NCI-H1417 (cell line): ENCODE measurements at places on chromosomes 12 and 14.

GRCh38 chr14:102931580-102932285 is 9.3 kb downstream of the AMN start:
- DNase-seq, result no peak

- DNase-seq, result peak; percentile 94
Observed at GRCh38 chr14:21104448-21105060, 3.7 kb downstream of the TMEM253 start.

- no peak for DNase-seq
Observed at GRCh38 chr14:77709412-77709811, 1.5 kb downstream of the SLIRP start.

- DNase-seq, result no peak
Observed at GRCh38 chr14:87080146-87080545, 912.8 kb downstream of the GALC start.

DNA sequence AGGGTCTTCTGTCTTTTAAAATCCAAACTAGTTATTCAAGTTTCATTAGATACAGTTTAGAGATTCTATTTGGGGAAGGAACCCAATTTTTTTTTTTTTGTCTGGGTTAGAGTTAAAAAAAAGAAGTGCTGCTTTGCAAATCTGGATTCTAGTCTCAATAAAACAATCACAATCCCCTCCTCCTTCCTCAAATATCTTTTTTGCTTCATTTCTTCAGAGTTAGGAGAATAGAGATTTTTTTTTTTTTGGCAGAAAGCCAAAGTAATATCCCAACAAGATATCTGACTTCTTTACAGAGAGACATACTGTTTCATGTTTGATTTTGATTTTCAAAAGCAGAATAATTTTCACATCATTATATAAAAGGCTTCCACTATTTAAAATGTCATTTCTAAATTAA is 201.9 kb downstream of the FOXN3 start:
- DNase-seq, result no peak

DNA sequence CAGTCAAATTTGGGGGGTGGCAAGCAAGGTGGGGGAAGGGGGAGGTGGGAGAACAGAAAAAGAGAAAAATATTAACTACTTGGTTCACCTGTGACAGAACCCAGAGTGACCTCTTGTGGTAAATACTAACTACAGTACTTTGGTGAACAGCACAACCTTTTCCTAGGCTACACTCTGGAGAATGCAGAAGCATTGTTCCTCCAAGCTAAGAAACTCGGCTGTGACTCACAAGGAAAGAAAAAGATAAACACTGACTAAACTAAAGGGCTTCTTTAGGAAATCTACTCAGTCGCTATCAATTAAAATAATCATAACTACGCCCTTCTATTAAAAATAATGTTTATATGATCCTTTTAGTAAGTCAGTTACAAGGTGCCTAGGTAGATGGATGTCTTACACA is 5.4 kb downstream of the KCNH5 start:
- DNase-seq, result peak; percentile 86

GRCh38 chr12:6842075-6842474 is 1.4 kb downstream of the GNB3 start:
- DNase-seq, result no peak

GRCh38 chr12:5493018-5493417 is 61.1 kb downstream of the NTF3 start:
- DNase-seq, result no peak

- DNase-seq, result no peak
Observed at GRCh38 chr14:94770251-94770749, 387 bp upstream of the GSC start.

- no peak for DNase-seq
Observed at GRCh38 chr12:121717041-121717699, 4.6 kb downstream of the TMEM120B start.

GRCh38 chr14:91714805-91715204 is 17.1 kb downstream of the CATSPERB start:
- DNase-seq, result no peak

DNA sequence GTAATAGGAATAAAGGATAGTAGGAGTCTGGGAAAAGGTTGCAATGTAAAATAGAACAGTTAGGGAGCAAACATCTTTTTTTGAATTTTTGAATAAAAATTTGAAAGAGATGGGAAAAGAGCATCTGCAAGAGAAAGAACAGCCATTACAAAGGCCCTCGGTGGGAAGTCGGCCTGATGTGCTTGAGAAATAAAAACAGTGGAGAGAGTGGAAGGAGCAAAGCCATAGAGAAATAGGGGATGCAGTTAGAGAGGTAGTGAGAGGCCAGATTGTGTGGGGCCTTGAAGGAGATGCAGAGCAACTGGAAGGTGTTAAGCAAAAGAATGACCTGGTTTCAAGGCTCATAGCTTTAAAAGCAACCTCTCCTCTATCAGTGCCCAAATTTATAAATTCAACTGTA is 409.8 kb downstream of the RERGL start:
- DNase-seq, result no peak

GRCh38 chr12:12661086-12661856 is 34.7 kb downstream of the GPR19 start:
- DNase-seq, result no peak

- no peak for DNase-seq
Observed at GRCh38 chr12:94263011-94263811, 114.8 kb downstream of the PLXNC1 start.

GRCh38 chr12:26711569-26711968 is 121.4 kb downstream of the ITPR2 start:
- DNase-seq, result no peak

GRCh38 chr12:5520037-5520436 is 88.1 kb downstream of the NTF3 start:
- no peak for DNase-seq

DNA sequence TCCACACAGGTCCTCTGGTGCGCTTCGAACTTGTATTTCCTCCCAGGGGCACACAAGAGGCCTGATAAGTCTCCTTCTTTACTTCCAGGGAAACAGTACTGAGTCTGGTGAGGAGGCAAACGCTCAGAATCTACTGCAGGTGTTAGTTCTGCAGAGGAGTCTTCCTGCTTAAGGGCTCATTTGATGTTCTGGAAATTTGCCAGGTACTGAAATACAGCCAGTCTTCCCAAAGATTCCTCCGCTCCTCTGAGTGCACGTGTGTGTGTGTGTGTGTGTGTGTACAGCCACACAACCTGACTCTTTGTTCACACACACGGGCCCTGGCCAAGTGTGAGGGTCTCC is 92.0 kb downstream of the FBXL14 start:
- DNase-seq, result no peak

DNA sequence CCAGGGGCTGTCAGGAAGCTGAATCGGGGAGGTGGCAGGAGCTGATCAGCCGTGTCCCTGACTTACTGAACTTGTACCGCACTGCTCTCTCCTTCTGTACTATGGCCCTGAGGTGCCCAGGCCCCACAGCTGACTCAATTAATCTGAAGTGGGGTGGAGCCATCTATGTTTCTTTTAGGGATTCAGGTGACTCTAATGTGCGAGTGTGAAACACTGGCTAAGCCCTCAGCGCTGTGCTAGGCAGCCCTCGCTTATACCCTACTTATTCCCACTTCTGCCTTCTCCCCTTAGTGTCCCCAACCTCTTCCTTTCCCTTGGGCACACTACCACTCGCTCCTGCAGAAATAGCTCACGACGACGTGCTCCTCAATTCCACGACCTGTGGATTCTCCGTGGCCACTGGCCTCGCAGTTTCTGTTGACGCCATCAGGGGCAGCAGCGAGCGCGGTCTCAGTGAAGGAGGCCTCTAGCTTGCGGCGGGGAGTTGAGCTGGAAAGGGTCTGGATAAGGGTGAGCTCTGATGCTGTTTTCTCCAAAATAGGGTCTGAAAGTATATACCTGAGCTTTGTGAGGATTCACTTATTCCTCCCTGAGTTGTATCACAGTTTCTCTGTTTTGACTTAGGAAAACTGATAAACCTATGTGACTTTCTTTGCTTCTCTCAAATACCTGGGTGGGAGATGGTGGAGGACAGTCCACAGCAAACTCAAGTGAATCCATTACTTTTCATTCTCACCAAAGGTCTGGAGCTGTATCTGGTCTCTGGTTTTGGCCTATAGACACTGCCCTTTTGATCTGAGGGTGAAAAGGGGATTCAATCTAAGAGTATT is 167.6 kb downstream of the SLC41A2 start:
- DNase-seq, result no peak

GRCh38 chr14:93286212-93286890 is 46.5 kb downstream of the BTBD7 start:
- no peak for DNase-seq

DNA sequence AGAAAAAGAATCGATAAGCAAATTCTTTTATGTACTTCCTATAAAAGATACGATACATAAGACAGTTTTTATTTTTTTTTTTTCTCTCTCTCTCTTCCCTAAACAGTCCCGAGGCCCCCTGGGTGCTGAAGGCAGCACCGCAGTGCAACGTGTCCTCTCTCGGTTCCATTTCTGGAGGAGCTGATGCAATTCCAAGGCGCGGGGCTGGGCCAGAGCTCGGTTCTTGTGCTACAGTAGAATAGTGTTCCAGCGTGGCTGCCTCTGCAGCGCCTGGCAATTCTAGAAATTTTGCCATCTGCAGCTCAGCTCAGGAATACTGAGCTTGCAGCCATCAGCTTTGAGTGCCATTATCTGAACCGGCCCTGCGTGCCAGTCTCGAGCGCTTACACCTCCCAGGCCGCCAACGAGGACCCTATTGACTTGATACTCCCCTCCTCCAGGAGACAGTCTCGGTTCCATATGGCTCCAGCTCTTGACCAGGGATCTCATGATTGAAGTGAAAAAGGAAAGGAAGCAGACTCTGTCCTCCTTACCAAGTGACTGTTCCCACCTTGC is 630 bp downstream of the ALDH1L2 start:
- DNase-seq, result no peak

DNA sequence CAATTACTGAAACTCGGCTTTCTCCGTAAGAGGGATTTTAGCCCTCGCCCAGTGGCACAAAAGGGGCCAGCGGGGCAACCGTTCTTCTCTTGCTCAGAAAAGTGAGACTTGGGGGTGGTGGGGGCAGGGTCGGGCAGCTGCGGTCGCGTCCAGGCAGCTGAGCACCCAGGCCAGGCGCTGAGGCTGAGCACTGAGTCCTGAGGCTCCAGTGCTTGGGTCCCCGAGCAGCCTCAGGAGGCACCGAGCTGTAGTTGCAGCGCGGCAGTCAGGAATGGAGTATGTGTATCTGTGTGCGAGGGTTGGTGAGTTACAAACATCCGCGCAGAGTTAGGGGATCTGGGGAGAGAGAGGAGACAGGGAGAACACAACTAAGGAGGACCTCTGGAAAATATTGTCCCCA is 4.1 kb upstream of the HOXC6 start:
- no peak for DNase-seq

DNA sequence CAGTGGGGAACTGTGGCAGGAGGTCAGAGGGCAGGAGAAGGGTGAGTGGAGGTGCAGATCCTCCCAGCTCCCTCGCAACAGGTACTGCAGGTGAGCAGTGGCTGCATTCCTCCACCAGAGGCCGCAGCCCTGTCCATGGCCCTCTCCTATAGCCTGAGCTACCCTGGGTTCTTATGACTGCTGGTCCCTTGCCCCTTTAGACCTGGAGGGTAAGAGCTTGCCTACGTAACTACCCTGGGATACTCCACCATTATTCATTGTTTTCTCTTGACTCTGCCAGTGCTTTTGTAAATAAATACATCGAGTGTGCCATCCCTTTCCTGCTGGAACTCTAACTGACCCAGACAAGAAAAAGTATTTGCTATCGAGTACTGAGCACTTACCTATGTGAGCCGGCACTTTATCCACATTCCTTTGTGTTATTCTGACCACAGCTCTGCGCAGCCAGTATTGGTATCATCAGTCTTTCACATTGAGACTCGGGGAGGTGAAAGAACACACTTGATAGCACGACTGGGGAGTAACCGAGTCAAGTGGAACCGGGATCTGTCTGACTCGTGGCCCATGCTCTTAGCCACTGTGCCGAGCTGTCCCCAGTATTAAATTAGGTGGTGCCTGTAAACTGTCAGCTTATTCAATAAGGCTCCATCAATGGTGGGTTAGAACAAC is 38.5 kb downstream of the LTBP2 start:
- no peak for DNase-seq

- DNase-seq, result no peak
Observed at GRCh38 chr12:115941362-115941761, 336.1 kb downstream of the MED13L start.

DNA sequence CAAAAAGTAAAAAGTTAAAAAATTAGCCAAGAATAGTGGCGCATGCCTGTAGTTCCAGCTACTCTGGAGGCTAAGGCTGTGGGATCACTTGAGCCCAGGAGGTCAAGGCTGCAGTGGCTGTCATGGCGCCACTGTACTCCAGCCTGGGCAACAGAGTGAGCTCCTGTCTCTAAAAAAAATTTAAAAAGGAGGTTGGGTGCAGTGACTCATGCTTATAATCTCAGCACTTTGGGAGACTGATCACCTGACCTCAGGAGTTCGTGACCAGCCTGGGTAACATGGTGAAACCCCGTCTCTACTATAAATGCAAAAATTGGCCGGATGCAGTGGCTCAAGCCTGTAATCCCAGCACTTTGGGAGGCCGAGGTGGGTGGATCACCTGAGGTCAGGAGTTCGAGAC is 8.2 kb upstream of the YLPM1 start:
- DNase-seq, result no peak

DNA sequence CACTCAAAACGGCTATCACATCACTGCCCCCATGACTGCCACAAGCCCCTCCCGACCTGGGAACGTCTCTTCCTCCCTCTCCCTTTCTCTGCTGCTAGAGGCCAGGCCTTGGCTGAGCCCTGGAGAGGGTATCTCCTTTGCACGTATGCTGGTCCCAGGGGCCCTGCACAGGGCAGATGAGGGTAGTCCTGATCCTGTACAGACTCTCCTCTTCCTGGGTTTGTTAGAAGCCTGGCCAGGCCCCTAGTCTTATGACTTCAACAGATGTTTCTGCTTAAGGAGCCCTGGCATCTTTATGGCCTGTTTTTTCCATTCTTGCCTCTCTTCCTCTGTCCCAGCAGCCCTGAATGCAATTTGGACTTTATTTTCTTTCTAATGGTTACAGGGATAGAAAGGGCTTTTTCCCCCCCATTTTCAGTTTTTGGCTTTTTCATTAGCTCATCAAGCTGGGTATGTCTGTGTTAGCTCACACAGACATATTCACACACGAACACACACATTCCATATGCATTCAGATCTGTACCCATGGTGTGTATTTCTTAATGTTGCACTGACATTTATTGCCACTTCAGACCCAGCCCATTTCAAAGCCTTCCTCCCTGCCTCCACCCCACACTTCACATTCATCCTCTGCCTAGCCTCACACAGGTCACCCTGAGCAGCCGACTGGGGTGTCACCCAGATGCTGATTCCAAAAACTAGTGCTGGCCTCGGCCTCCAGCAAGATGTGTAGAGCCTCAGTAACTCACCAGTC is 203.2 kb downstream of the ZFP36L1 start:
- DNase-seq, result no peak

DNA sequence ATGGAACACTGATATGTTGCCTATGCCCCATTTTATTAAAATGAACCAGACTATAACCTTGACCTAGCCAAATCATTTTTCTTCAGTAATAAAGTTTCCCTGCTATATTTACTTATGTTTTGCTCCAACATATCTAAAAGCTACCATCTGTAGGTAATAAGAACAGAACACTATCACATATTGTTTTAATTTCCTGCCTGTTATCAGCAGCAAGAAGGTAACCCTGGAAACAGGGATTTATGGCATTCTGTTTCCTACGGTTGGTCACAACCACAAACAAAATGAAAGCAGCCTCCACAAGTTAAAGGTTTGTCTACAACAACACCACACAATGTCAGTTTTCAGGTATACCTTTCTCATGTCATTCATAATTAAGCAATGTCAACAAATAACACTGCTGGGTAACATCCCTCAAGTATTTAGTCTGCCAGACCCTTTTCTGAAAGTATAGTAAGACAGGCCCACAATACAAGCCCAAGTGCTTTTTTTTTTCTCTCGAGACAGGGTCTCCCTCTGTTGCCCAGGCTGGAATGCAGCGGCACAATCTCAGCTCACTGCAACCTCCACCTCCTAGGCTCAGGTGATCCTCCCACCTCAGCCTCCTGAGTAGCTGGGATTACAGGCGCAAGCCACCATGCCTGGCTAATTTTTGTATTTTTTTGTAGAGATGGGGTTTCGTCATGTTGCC is 25.5 kb downstream of the GCH1 start:
- DNase-seq, result peak; percentile 25
